ENCODE measurements at places on chromosomes 6 and 20.
A peak's percentile ranks its signal among the peaks of the same experiment; 100 is the strongest.

DNA sequence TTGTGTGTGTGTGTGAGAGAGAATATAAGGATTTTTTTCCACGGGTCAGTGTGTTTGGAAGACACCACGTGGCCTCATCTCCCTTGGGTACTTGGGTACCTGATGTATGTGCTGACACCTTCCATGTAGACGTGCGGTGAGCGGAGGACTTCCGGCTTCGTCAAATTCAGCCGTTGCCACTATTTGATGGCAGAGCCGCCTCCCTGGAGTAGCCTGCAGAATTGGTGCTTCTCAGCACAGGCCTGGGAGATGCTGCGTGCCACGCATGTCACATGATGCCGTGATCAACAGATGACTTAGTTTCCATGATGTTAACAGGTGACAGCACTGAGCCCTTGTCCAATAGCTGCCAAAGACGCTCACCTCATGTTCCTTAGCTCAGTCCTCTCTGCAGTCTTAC lies 69.4 kb downstream of the CDH4 start:
- no peak for DNase-seq

GRCh38 chr6:14365393-14365792 lies 247.8 kb downstream of the CD83 start:
- DNase-seq: no peak

- no peak for DNase-seq
Measured at GRCh38 chr6:43723737-43724295, 36.2 kb upstream of the MRPS18A start.

- DNase-seq: no peak
Measured at GRCh38 chr6:12614456-12614855, 102.1 kb upstream of the PHACTR1 start.

- peak; percentile 96 for DNase-seq
Measured at GRCh38 chr6:48111143-48111506, at the start of gene PTCHD4. Gene PTCHD4 (minus strand): TSS chr6:48111197. CDS start chr6:48068957, 42,240 bp downstream.

DNA sequence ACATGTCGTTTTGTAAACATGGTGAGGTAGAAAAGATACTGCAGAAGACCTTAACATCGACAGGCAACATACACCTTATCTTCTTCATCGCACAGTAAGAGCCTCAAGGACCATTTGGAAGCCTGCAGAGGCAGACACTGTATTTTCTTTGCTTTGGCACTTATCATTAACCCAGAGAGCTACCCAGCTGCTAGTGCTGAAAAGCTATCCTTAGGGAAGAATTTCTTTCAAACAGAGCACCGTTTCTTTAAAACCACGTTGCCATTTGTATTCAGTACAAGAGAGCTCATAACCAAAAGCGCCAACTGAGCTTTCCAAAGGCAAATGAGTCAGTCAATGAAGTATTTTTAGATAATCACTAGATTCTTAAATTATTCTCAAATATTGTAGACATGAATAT lies 306.6 kb downstream of the EPM2A start:
- DNase-seq: no peak

DNA sequence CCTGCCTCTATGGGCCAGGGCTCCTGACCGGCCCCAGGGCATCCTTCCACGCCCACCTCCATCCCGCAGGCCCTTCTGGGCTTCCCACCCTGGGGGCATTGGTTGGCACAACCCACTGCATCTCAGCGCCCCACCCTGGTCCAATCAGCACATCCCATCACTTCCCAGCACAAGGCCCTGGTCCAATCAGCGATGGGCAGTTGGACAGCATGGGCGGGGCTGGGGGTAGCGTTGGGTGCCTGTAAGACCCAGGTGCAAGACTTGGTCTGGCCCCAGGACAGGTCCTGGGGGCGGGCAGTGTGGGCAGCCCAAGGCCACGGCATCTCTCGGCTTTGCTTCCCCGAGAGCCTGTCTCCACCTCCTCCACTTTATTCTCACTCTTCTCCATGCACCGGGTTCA lies 298.5 kb downstream of the BMP7 start:
- DNase-seq: no peak

- no peak for DNase-seq
Measured at GRCh38 chr6:39811835-39812345, 19.7 kb downstream of the DAAM2 start.

- no peak for DNase-seq
Measured at GRCh38 chr6:40900791-40901190, 138.2 kb downstream of the UNC5CL start.

DNA sequence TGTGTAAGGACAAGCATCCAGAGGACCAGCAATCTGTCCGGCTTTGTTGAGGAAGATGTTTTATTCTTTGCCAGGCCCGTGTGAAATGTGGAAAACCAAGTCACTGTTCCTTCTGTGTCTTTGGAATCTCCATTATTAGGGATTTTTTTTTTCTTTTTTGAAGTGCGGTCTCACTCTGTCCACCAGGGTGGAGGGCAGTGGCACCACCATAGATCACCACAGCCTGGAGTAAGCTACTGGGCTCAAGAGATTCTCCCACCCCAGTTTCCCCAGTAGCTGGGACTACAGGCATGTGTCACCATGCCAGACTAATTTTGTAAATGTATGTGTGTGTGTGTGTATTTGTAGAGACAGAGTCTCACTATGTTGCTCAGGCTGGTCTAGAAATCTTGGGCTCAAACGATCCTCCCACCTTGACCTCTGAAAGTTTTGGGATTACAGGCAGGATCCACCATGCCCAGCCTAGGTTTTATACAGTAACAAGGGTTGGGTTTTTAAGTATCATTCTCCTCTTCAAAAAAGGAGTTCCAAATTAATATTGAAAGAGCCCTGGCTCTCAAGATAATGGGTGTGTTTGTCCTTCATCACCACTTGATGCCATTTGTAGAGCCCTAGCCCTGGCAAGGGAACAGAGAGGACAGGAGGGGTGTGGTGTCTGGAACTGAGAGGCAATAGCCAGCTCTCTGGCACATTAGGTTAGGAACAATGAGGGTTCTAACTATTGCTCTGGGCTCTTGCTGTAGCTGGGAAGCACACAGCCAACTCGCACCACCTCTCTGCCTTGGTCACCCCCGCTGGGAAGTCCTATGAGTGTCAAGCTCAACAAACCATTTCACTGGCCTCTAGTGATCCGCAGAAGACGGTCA lies 3.1 kb downstream of the LAMP5 start:
- DNase-seq: no peak

DNA sequence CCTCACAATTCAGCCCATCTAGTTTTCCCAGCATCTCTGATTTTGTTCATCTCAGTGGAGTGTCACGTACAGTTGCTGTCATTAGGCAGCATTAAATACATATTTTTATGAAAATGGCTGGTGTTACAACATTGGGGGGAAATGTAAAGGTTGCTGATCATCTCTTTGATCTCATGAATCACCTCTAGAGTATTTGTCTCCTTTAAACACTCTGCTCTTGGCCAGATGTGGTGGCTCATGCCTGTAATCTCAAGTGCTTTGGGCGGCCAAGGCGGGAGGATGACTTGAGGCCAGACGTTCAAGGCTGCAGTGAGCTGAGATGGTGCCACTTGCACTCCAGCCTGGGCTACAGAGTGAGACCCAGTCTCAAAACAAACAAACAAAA lies 128.1 kb downstream of the IPCEF1 start:
- DNase-seq: no peak

DNA sequence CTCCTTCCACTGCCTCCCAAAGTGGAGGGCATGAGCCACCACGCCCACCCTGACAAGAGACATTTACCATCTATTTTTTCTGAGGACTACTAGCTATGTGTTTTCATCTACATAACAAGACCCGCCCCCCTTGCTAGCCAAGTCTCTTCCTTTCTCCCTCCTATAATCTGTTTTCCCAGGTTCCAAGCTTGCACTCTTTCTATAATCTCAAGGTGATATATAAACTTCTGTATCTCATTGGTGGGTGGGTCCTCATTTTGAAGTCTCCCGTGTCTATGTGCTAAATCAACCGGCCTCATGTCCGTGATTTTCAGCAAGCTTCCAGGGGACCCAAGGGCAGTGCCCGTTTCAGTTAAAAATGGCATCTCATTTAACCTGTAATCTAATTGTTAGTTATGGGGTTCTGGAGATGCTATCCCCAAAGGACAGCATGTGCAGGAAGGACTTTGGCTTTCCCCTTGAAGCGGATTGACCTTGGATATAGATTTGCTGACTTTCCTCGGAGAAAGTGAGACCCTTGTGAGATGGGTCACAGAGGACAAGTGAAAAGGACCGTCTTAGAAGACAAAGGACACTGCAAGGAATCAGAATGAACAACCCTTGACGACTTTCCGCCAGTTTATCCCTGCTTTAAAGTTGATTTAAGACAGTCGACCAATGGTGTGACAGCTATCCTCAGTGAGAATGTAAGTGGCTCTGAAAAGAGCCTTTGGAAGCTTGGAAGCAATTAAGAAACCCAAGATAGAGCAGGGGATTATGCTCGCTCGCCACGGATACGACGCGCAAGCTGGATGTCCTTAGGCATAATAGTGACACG lies 22.4 kb downstream of the OR2B2 start:
- DNase-seq: no peak

DNA sequence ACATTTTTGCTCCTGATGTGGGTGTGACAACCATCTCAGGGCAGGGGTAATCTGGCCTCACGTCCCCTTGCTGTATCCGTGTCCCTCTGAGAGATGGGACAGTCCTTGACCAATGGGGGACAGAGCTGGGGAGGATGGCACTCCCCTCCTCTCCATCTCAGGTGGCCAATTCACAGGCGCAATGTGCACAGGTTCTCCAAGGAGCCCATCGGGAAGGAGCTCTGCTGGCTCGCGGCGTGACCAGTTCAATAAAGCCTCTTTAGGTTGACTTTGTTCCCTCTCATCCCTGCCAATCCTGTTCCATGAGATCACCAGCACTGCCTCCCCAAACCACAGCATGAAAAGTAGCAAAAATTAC lies 196.3 kb upstream of the SLC24A3 start:
- no peak for DNase-seq

DNA sequence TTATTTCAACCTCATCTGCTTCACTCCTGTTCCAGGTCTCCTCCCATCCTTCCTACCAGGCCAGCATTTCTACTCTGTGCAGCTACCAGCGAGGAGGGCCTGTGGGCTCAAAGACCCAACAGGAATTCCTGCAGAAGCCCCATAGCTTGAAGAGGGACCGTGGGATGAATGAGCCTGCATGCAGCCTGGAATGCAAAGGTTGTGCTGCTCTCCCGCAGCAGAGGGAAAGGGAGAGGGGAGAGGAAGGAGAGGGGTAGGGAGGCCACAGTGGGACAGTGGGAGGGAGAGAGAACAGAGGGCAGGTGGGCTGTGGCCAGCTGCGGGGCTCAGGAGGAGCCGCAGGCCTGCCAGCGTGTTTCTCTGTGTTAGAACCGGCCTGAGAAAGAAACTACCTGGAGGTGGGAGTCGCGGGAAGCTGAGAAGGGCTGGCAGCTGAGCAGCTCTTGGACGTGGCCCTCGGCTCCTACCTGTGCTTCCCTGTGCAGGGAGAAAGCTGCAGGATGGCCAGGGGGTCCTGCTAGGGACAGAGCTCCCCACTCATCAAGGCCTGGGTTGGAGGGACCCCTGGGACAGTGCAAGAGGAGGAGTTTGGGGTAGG lies 66.1 kb upstream of the MLN start:
- DNase-seq: no peak

- DNase-seq: no peak
Measured at GRCh38 chr6:119672725-119673124, 323.2 kb upstream of the MAN1A1 start.

- no peak for DNase-seq
Measured at GRCh38 chr6:34378470-34378869, 14.0 kb downstream of the NUDT3 start.

DNA sequence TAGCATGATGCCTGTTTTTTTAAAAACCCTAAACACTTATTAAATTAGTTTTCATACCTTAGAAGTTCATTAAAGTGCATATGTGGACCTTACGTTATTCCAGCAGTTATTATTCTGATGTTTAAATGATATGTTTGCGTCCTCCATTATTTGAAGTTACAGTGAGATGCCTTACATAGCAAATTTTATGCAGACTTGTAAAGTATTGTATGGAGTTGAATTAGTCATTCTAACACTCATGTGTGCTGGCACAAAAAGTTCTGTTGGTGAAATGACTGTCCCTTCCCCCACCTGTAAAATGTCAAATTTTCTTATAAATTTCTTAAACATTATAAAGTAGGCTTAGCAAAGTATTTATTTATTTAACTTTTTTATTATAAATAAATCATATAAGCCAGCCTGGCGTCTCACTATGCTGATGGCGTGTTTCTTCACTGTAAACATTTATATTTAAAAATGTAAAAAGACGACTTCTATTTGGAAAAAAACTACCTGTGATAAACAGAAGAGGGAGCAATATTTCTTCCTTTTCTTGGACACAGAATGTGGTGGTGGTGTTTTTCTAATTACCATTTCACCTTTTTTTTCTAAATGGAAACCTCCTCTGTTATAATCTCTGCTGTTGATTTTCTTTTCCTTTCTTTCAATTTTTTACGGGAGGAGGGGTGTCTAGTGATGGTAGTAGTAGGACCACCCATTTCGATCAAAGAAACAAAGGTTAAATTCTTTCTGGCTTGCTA lies 155.4 kb downstream of the RFPL4B start:
- no peak for DNase-seq

- DNase-seq: no peak
Measured at GRCh38 chr6:125116710-125117109, 36.9 kb upstream of the TPD52L1 start.

DNA sequence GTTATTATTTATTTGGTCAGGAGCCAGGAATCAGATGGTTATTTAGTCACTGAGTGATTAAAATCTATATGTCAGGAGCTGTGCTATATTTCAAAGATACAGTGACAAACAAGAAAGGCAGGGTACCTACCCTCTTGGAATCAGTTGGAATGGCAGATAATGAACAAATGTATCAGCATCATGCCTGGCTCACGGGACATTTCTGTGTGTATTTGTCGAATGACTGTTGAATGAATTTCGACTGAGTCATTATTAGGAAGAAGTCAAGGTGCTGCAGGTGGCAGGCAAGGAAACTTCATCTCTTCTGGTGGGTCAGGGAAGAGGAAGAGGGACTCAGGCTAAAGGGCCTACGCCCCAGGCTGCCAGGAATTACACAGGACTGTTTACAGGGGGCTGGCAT lies 13.6 kb downstream of the PKIG start:
- DNase-seq: no peak

GRCh38 chr20:30511322-30512030 lies 746.0 kb upstream of the DEFB115 start:
- no peak for DNase-seq

- no peak for DNase-seq
Measured at GRCh38 chr6:12957321-12958051, 240.9 kb downstream of the PHACTR1 start.

DNA sequence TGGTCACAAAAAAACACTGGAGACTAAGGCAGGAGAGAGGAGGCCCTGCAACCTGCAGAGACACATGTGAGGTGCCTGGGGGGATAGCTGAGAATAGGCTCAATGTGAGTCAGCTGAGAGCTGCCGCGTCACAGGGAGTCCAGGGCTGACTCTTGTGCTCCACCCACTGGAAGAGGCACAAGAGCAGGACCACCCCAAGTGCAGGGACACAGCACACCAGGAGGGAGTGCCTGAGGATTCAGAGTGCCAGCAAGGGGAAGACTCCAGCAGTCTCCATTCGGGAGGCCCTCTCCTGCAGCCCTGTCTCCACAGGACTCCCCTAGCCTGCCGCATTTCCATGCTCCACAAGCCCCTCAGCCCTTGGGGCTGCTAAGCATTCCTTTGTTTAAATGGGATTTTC lies 105.5 kb downstream of the HUS1B start:
- DNase-seq: no peak

Data from SHP77 treated with DMSO at 0.1 percent for 48 hours (cell line).